ENCODE measurements at places on chromosomes 5 and 9.

DNA sequence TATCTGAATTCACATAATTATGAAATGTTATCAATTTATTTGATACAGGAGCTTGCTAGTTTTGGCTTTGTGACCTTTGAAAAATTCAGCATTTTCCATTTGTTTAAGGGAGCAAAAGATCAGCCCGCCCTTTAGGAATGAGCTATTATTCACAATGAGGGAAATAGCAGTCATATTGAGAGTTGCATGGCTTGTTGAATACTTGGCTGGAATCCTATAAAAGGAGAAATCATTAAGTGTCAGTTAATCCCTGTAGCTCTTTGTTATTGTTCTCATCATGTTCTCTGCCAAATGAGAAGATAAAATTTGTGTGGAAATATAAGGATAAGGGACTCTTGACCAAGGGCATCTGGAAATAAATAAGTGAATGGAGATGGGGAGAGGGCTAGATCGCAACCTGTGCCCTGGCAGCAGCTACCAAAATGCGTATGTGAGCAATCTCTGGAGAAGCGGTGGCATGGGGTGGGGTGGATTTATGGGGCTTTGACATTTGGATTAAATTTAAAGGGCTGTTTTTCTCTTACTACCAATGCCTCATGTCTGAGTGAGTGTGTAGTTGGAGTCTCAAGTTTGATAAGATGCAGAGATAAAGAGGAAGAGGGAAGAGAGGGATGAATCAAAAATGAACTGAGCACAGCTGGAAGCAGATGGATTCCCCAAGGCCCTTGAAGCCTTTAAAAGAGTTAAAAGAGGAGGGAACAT is 237.6 kb downstream of the NNT start:
- no peak for DNase-seq

GRCh38 chr5:134932508-134932907 is 27.6 kb downstream of the PCBD2 start:
- DNase-seq = no peak

DNA sequence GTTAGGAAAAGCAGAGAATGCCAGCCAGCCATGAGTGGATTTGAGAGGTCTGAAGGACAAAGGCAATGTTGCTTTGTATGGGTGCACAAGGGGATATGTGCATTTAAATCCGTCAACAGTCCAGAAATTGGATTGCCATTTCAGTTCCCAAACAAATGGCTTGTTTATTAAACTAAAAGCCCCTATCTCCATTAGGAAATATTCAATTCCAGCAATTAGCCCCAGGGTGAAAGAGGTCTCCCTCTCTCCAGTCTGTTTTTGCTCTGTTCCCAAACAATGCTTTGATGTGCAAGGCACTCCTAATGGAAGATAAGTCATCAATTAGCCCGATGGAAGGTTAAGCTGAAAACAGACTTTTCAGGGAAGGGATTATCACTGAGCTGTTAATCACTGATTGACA is 101.3 kb downstream of the C9orf152 start:
- no peak for DNase-seq

DNA sequence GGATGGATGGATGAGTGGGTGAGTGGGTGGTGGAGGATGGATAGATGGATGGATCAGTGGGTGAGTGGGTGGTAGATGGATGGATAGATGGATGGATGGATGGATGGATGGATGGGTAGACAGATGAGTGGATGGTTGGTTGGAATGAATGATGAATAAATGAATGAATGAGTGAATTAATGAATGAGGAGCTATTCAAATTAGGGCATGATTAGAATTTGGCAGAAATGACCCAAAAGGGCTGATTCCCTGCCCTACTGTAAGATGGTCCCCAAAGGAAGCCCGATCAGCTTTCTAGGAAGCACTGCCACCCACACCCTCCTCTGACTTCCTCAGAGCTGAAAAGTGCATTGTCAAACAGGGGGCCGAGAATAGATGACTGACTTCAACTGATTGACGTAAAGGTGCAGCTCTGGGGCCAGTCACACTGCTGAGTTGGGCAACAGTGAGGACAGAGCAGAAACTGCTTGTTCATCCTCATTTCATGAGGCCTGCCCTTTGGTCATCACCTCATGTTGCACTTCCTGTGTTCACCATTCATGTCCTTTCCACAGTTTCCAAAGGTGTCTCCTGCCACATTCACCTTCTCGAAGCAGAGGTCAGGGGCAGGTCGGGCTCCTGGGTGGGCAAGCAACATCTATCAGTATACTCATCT is 34.3 kb downstream of the NIPAL4 start:
- no peak for DNase-seq

GRCh38 chr5:91383956-91384300 is 811 bp upstream of the ARRDC3 start:
- peak; percentile 30 for DNase-seq

DNA sequence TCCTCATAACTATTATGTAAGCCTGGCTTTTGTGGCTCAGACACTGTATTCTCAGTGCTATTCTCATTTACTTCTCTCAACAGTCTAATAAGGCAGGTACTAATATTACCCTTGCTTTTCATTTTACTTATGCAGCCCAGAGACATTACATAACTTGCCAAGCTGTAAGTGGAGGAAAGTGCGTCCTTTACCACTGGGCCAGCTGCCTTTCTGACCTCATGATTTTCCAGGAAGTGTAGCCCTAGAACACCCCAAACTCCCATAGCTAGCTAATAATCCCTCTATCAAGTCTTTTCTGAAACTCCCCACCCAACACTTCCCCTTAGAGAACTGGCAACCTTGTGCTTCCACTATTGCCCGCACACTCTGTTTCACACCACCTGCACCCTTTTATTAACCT is 192.9 kb upstream of the HMHB1 start:
- DNase-seq = no peak

- DNase-seq = no peak
These were observed 70.8 kb downstream of the NXNL2 start for GRCh38 chr9:88605512-88606362.

GRCh38 chr5:132209131-132209530 is 18.5 kb downstream of the P4HA2 start:
- no peak for DNase-seq

- peak; percentile 73 for DNase-seq
These were observed 28.0 kb downstream of the TEX10 start for GRCh38 chr9:100324594-100325200.

DNA sequence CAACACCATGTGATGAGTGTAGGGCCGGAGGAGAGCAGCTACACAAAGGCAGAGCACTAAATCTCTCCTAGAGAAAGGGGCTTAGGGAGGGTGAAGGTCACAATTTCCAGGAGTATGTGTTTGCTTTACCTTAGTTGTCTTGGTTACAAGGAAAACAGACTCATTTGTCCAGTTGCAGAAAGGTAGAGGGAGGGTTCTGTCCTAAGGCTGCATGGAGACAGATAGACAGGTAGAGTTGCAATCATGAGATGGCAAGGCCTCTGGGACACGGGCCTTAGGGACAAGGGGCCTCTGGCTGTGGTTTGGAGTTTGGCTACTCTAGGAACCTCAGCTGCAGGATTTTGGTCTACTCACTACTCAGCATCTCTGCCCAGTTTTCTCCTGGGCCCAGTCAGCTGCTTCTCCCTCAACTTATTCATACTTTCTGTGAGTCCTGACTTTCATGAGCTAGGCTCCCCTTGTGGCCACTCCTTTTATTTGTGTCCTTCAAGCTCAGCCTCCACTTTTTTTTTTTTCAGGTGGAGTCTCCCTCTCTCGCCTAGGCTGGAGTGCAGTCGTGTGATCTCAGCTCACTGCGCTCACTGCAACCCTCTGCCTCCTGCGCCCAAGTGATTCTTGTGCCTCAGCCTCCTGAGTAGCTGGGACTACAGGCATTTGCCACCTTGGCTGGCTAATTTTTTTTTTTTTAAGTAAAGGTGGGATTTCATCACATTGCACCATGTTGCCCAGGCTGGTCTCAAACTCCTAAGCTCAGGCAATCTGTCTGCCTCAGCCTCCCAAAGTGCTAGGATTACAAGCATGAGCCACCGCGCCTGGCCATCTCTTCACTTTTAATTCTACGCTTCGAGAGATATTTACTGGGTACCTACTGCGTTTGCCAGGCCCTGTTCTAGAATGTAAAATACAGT is 76.6 kb downstream of the PTPDC1 start:
- no peak for DNase-seq

All from NCI-H2171 treated with DMSO at 0.1 percent for 48 hours (cell line).